ENCODE measurements at places on chromosomes 11 and 22. TPM values are rescaled to one million over a fixed set of nuclear protein-coding genes. Genes with fewer than 3 reads are reported as not detected.

TSPAN32 gene
- polyA plus RNA-seq: 15.5 TPM

DNA sequence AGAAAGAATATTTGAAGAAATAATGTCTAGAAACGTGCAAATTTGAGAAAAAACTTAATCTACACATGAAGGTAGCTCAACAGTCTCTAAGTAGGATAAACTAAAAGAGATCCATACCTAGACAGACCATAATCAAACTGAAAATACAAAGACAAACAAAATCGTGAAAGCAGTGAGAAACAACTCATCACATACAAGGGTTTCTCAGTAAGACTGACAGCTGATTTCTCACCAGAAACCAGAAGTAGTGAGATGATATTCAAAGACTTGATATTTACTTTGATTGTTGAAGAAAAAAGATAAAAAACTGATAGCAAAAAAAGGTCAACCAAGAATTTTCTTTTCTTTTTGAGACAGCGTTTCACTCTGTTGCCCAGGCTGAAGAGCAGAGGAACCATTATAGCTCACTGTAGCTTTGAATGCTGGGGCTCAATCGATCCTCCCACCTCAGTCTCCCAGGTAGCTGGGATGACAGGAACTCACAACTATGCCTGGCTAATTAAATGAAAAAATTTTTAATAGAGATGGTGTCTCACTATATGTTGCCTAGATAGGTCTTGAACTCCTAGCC is 17.4 kb downstream of the NPAT start:
- peaks cover 37% of the 10 kb centered on the region for H3K36me3 ChIP-seq
- H3K4me3 ChIP-seq: no peak overlapping the region
- no peak overlapping the region for H3K27ac ChIP-seq
- peaks cover 1% of the 10 kb centered on the region for H3K4me1 ChIP-seq
- no peaks in the 10 kb centered on the region for H3K27me3 ChIP-seq

DNA sequence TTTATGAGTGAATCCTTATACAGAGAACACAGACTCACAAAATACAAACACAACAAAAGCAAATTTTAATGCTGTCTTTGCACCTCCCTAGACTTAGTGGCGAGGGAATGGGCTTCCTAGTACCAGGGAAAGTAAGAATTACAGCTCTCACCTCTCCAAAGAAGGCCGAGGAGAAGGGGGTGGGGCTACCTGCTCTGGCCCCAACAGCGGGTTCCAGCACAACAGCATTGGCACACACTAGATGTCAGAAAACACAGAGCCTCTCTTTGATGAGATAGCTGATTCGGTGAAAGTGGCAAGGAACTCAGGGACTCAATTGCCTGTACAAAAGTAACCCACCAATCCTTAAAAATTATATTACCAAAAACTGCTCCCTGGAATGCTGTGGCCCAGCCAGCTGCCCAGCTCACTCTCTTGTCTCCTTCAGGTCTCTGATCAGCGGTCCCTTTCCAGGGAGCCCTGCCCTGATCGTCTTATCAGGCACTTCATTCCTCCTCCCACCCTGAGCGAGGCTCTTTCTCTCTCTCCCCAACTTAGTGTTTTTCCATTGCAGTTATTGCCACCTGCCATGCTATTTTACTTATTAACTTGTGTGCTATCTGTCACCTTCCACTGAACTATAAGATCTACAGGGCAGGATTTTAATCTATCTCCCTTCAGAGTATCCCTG is 30.7 kb downstream of the SPON1 start:
- H3K27me3 ChIP-seq: peaks cover 7% of the 10 kb centered on the region
- no peak overlapping the region for H3K27ac ChIP-seq
- no peak overlapping the region for H3K4me3 ChIP-seq
- no peaks in the 10 kb centered on the region for H3K36me3 ChIP-seq
- no peak for DNase-seq

SCN4B gene
- polyA plus RNA-seq: 8.6 TPM

CASP5 gene
- polyA plus RNA-seq: not detected

LRRN4CL gene
- polyA plus RNA-seq: 1.3 TPM

MS4A18 gene
- polyA plus RNA-seq: not detected

GRCh38 chr11:95398437-95399112 is 167.6 kb upstream of the SESN3 start:
- no peak for DNase-seq
- H3K27me3 ChIP-seq: no peaks in the 10 kb centered on the region
- no peaks in the 10 kb centered on the region for H3K36me3 ChIP-seq
- no peak overlapping the region for H3K27ac ChIP-seq
- H3K4me1 ChIP-seq: no peaks in the 10 kb centered on the region

DNA sequence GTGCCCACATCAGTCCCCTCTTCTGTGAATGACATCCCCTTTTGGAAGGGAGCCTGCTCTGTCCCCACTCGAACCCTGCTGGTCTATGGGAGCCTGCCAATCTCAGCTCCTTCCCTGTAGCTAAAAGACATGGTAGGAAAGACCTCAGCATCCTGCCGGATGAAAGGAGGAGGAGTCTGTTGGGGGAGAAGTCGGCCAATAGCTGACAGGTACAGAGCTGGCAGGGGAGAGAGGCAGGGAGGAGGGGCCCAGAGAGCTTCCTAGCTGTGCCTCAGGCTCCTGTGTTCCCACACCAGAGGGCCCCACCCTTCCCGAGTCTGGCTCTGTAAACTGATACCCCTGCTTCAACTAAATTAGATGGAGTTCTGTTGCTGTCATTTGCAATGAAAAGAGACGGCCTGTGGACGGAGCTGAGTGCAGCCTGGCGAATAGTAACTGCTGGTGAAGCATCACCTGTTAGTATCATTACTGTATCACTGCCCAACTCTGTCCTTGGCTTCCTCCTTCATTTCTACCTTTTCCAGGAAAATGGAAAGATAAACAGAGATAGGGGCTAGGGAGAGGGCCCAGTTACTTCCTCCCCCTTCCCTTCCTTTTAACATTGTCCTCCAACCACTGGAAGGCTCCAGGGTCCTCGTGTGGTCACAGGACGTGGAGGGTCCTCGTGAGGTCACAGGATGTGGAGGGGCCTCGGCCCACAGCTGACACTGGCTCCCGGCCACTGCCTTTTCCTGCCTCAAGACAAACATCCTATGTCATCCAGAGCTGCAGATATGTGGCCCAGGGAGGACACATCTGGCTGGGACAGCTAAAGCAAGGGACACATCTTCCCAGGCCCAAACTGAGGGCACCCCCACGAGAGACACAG is 15.1 kb downstream of the FXYD6 start:
- DNase-seq: peak; percentile 72
- H3K36me3 ChIP-seq: no peaks in the 10 kb centered on the region
- H3K4me1 ChIP-seq: peaks cover 17% of the 10 kb centered on the region
- H3K27me3 ChIP-seq: no peaks in the 10 kb centered on the region
- peak overlapping the region; percentile 78 for H3K27ac ChIP-seq
- no peak overlapping the region for H3K4me3 ChIP-seq

Data from heart left ventricle (tissue), 16 donors.